WTC11 (cell line): ENCODE measurements at places on chromosomes 5 and 9.

- no peak for DNase-seq
Measured at GRCh38 chr9:437574-438001, 222.9 kb downstream of the DOCK8 start.

DNA sequence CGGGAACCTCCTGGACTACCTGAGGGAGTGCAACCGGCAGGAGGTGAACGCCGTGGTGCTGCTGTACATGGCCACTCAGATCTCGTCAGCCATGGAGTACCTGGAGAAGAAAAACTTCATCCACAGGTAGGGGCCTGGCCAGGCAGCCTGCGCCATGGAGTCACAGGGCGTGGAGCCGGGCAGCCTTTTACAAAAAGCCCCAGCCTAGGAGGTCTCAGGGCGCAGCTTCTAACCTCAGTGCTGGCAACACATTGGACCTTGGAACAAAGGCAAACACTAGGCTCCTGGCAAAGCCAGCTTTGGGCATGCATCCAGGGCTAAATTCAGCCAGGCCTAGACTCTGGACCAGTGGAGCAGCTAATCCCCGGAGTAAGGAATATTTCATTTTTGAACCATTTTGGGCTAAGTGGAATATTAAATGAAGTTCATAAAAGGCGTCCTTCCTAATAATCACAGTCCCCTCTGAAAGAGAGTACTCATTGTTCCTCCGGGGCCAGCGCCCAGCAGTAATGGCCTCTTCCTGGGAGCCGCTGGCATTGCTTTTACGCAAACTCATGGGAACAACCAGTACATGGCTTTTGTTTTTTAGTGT is 23.6 kb downstream of the QRFP start:
- DNase-seq: no peak

GRCh38 chr9:34651876-34652601 is at the start of gene IL11RA:
IL11RA (plus strand) TSS chr9:34652185; CDS start chr9:34655218, 3,033 bp downstream.
- DNase-seq: peak; percentile 94

GRCh38 chr9:117169089-117169621 is 245.7 kb downstream of the ASTN2 start:
- no peak for DNase-seq

GRCh38 chr5:429453-430188 is 13.4 kb upstream of the EXOC3 start:
- no peak for DNase-seq

DNA sequence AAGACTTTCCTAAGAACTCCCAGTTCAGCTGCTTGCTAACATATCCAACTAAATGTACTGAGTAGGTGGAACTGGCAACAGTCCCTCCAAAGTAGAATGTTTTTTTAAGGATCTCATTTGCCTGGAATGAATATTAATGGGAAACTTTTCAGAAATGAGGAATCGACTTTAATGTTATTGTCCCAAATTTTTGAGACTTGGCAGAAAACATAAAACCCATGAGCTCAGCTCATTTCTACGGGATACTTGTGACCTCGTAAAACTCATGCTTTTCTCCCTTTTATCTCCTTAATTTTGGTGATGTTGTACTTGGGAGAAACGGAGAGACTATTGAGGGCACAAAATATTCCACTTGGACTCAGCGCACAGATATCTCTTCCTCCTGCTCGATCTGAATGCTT is 296.8 kb downstream of the EBF1 start:
- no peak for DNase-seq

DNA sequence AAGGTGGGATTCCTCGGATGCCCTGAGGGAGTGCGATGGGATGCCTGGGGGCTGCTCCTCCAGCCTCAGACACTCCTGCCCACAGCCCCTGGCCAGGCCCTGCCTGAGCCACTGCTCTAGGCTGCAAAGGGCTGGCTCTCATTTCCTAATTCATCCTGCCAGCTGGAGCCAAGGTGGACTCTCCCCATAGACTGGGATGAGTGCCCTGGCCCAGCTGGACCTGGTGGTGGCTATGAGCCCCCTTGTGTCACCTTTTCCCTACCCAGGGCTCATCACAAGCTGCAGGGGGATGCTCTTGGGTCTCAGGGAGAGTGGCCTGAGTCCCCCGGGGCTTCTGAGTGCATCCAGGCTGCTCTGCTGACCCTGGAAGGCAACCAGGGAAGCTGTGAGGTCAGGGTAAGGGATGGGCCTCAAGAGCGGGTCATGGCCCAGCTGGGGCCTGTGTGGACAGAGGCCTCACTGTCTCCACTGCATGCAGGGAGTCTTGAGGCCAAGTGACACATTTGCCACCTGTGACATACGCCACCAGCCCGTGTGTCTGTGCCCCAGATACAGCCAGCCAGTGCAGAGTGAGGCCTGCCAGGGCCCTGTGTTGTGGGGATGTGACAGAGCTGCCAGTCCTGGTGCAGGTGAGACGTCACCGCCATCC is 102.7 kb upstream of the IER5L start:
- no peak for DNase-seq

- no peak for DNase-seq
Measured at GRCh38 chr5:137192293-137192743, 306.8 kb downstream of the SPOCK1 start.

GRCh38 chr5:68352166-68352565 is 136.6 kb downstream of the PIK3R1 start:
- DNase-seq: no peak

GRCh38 chr5:204001-204400 is 12.7 kb downstream of the LRRC14B start:
- DNase-seq: no peak

DNA sequence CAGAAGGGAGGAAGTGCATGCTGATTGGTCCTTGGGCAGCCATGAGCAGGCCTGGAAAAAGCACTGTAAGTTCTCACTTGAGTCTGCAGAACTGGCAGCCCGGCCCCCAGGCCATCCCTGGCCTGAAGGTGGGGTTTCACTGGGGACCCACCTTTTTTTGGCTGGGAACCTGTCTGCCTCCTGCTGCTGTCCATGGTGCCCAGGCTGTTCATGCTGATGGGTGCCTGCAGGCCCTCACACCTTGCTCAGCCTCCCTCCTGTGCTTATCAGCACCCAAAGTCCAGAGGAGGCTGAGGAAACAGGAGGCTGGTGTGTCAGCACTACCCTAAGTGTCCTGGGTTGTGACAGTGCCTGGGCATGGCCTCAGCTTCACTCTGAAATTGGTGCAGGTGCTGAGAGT is 134.4 kb upstream of the SPRY4 start:
- DNase-seq: no peak

GRCh38 chr9:132894862-132895835 is 16.5 kb downstream of the SPACA9 start:
- no peak for DNase-seq

GRCh38 chr9:91677331-91677730 is 253.7 kb upstream of the NFIL3 start:
- no peak for DNase-seq

GRCh38 chr5:111512375-111513130 is at the start of gene STARD4:
STARD4 (minus strand) TSS chr5:111512535; CDS start chr5:111507433, 5,102 bp downstream.
- DNase-seq: peak; percentile 95

GRCh38 chr5:120326651-120327050 is 137.4 kb upstream of the PRR16 start:
- DNase-seq: no peak

- DNase-seq: no peak
Measured at GRCh38 chr9:25557645-25558300, 120.5 kb downstream of the TUSC1 start.

DNA sequence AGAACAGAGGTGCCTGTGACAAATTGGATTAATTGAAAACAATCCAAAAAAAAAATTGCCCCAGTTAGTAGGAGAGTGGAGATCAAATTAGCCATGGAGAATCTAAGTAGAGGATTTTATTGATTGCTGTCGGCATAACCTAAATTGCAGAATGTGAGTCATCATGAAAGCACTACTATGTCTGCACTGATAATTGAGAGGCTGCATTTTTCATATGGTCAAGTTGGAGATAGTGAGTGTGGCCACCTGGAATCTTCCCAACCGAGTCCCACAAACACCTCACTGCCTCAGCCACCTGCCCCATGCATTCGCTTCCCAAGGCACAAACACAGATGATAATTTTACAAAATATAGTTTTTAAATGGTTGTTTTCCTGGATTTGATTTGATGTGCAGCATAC is 123.7 kb downstream of the NTRK2 start:
- no peak for DNase-seq

DNA sequence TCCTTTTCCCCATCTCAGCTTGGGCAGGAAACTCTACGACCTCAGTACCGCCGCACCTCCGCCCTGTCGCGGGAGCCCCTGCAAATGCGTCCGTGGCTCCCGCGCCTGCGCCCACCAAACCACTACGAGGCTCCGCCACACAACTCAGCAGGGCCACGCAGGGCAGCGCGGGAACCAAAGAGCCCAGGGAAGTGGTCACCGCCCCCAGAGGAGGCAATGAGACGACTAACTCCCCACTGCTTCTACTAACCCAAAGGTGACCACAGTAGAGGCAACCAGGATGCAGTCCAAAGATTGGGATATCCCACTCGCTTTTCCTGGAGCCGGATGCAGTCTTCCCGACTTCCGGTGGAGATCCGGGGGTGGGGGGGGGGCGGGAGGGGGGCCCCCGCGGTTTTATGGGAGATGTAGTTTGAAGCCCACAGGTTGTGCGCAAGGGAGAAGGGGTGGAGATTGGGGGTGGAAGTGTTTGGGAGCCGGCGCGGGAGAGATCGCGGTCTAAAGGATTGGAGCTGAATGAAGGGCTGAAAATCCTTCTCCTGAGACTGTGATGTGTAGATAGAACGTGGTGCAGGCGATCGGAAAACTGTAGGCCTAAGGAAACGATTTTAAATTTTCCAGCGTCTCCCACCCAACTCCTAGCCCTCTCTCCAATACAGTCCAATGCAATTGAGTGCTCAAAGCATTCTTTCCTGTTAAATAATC is at the start of gene NUDT12:
TSS of gene NUDT12 (minus strand) at position 337 of the 705 bp plus-strand sequence. CDS start 2,541 bp downstream, outside the sequence.
- peak; percentile 63 for DNase-seq

- DNase-seq: no peak
Measured at GRCh38 chr5:173457482-173457881, 129.3 kb upstream of the STC2 start.

DNA sequence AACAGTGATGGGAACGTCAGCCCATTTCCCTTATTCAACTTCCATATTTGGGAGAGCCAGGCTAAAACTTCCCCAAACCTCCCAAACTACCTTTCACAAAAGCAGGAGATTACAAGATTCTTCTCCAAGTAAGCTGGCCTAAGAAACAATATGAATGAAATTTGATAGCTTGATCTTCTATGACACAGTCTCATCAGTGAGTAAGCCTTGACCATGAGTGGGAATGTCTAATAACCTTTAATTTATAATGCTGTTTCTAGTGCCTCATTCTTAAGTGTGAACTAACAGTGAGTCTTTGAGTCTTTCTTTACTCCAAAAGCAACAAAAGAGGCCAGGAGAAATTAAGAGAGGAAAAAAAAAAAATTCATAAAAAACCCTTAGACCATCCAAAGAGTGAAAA is 1379.9 kb downstream of the EFNA5 start:
- no peak for DNase-seq

GRCh38 chr5:171388816-171389168 is 1.1 kb downstream of the NPM1 start:
- no peak for DNase-seq

DNA sequence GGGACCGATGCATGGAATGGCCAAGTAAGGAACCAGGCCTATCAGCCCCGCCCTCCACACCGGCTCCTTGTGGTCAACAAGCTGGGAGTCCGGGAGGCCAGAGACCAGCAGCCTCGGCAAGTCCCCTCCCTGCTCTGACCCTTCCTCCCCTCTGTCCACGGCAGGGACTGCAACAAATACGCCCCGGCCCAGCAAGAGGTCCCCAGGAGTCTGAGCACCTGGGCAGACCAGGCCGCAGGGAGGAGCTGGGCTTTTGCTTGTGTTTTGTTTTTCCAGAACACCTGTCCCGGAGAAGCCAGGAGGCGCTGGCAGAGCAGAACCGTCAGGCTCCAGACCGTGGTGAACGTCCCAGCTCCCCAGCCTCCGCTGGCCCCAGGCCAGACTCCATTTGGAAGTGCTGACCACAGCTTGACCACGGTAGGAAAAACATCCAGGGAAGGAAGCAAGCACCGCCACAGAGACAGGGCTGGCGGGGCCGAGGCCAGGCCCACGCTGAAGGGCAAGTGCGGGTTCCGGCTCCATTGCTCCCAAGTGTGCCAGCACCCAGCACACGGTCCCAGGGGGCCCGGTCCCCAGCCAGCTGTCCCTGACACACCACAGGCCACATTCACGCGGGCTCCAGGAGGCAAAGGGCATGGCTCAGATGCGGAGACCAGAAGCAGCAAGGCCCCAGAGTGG is 56.7 kb downstream of the VAV2 start:
- DNase-seq: no peak

DNA sequence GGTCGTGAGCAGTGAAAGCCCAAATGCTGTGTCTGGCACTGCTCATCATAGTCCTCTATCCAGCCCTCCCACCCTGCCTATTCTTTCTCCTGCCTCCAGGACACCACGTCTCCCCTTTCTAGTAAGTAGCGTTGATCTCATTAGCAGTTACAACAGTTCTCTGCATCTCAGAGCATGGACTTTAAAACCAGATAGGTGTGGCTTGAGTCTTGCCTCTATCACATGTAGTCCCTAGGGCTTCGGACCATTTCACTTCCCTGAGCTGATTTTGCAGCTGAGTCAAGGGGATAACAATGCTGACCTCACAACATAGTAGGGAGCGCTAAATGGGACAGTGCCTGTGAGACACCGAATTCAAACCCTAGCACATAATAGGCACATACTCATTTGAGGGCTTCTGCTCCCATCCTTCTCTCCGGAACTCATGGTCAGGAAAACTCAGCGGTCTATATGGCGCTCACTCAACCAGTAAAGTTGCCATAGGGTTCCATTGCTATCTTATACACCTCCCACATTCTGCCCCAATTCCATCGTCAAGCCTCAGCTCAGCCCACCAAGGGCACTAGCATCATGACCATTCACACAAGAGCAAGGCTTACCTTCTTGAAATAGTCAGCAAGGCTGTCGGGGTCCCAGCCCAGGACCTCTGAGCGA is 515 bp downstream of the LCP2 start:
- no peak for DNase-seq

DNA sequence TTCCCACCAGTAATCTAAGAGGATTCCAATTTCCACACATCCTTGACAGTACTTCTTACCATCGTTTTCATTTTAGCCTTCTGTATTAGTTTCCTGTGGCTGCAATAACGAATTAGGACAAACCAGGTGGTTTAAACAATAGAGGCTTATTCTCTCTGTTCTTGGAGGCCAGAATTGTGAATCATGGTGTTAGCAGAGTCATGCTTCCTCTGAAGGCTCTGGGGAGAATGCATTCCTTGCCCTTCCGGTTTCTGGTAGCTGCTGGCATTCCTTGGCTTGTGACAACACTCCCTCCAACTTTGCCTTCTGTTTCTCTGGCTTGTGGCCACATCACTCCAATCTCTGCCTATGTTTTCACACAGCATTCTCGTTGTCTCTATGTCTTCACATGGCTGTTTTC is 23.5 kb downstream of the RIGI start:
- no peak for DNase-seq

DNA sequence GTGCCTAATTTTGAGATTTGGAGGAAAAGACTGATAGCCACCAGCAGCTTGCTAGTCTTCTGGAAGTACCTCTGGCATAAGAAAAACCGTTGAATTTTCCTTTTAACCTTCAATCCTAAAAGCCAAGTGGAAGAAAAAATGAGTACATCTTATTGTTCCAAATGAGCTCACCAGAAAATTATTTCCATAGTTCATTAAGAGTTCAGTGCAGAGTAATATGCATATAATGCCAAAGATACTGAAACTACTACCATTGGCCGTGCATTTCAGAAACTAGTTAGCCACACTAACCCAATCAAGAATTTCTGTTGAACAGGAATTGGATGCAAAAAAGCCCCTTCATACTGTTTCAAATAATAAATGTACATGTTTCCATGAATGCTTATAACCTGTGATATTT is 607.9 kb downstream of the KCTD16 start:
- no peak for DNase-seq
